ENCODE measurements at places on chromosomes 11 and 22.

GRCh38 chr11:36073411-36074203 lies 129.7 kb downstream of the LDLRAD3 start:
- peak; percentile 86 for DNase-seq

DNA sequence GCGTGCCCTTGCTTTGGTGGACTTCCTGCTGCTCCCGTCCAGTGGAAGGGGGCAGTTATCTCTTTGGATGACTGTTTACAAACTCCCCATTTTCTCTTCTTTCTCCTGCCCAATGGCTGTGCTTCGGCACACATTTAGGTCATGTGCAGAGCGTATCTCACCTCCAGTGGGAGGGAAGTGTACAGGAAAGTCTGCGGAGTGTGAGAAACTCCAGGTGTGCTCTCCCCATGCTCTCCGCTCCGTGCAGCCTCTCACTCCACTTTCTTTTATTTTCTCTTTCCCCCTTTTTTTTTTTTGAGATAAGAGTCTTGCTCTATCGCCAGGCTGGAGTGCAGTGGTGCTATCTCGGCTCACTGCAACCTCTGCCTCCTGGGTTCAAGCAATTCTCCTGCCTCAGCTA lies 11.9 kb upstream of the TEF start:
- no peak for DNase-seq

DNA sequence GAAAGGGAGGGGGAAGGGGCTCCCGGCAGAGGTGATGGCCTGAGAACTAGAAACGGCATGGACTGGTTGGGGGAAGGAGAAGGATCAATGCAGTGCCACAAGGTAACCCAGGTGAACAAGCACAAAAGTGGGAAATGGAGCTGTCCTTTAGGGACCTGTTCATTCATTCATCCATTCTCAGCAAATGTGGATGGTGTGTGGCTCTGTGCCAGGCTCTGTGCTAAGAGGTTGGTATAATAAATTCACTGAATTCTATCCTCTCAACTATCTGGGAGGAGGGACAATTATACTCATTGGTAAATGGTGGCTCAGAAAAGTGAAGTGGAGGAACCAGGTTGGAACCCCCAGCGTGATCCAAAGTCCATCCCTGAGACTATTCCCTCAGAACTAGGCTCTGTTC lies 18.6 kb upstream of the ARAP1 start:
- DNase-seq, result no peak

DNA sequence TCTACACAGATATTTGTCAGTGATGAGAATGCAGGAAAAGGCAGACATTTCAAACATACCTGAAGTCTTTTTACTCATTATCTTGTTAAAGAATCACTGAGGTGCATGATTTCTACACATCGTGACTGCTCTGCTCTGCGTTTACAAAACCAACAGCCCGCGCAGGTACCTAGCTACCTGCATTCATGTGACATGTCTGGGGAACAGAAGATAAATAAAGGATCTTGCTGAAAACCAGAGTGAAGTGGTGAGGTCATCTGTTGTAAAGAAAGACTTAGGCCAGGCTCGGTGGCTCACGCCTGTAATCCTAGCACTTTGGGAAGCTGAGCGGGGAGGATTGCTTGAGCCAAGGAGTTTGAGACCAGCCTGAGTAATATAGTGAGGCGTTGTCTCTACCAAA lies 15.7 kb downstream of the ASPHD2 start:
- DNase-seq, result no peak

- DNase-seq, result no peak
Measured at GRCh38 chr11:122754553-122755322, 83.6 kb upstream of the CRTAM start.

GRCh38 chr11:127651888-127652221 lies 651.3 kb upstream of the KIRREL3 start:
- DNase-seq, result no peak

- DNase-seq, result no peak
Measured at GRCh38 chr11:132037956-132038355, 667.5 kb downstream of the NTM start.

DNA sequence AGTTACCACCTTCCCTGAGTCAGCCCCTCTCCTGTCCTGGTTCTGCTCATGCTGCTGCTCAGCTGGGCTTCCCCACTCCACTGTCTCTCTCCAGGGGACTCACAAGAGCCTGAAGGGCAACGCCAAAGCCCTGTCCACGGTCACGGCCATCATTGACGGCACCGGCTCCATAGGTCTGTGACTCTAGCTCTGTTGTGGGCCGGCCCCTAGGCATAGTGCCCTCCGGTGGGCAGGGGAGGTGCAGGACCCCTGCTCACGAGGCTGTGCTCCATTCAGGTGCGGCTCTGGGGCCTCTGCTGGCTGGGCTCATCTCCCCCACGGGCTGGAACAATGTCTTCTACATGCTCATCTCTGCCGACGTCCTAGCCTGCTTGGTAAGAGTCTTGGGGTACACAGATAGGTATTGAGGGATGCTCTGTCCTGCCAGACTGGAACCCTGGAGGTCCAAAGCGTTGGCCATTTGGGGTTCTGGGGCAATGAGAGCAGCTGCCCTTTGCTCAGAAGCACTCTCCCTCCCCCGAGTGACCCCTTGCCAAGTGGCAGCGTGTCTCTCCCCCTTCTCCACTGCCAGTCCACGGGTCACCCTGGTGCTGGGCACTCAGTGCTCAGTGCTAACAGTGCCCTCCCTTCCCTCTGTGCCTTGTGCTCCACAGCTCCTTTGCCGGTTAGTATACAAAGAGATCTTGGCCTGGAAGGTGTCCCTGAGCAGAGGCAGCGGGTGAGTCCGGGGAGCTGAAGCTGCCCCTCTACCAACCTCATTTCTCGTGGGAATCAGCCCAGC lies 22.4 kb downstream of the SLC37A2 start:
- DNase-seq, result no peak

DNA sequence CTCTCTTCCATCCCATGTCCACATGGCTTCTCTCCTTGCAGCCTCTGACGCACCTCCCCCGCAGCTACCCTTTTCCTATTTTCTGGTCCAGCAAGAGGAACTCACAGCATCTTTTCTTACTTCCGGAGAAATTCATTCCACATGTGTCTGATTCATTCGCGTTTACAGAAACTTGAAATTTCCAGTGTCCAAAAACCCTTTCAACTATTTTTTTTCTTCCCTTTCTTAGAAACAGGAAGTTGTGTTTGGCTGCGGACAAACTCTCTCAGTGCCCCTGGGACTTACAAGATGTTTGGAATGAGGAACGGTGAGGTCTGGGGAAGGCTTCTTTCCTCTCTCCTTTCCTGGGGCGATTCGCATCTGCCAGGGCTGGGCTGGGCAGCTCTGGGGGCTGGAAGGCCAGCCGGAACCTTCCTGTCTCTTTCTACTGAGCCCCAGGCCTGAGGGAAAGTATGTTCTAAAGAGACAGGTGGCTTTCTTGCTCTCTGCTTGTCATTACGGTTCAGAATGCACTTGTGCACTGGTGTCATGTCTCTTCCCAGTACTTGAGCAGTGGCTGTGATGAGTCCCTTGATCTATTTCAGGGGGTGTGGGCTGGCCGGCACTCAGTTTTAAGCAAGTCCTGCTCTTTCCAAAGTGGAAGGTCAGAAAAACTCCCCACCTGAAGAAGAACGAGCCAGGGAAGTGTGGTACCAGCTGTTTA lies 27.5 kb downstream of the ADAMTS8 start:
- DNase-seq, result no peak

GRCh38 chr11:66478729-66479393 lies 1.4 kb upstream of the DPP3 start:
- DNase-seq, result no peak

- no peak for DNase-seq
Measured at GRCh38 chr11:12542186-12542935, 131.9 kb upstream of the TEAD1 start.

- no peak for DNase-seq
Measured at GRCh38 chr22:33699176-33699575, 221.1 kb downstream of the LARGE1 start.

DNA sequence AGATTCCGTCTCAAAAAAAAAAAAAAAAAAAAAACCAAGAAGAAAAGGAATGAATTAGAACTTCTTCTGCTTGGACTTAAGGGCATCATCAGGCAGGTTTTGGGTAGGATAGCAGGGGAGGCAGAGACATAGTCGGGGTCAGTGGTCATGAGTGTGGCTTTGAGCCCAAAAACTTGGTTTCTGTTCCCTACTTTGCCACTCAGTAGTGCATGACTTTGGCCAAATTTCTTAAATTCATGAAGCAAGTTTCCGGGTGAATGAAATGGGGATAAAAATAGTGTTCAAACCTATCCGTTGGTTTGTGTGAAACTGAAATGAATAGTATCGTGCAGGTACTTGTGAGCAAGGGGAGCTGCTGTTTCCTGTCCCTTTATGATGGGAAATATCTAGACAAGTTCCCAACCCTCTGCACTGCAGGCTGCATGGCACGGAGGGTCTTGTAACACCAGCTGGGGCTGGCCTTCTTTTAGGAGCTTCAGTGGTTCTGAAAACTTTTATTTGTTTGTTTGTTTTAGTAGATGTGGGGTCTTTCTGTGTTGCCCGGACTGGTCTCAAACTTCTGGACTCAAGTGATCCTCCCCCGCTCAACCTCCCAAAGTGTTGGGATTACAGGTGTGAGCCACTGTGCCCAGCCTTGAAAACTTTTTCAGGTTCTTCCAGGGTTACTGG lies 18.4 kb downstream of the NEAT1 start:
- DNase-seq, result no peak

DNA sequence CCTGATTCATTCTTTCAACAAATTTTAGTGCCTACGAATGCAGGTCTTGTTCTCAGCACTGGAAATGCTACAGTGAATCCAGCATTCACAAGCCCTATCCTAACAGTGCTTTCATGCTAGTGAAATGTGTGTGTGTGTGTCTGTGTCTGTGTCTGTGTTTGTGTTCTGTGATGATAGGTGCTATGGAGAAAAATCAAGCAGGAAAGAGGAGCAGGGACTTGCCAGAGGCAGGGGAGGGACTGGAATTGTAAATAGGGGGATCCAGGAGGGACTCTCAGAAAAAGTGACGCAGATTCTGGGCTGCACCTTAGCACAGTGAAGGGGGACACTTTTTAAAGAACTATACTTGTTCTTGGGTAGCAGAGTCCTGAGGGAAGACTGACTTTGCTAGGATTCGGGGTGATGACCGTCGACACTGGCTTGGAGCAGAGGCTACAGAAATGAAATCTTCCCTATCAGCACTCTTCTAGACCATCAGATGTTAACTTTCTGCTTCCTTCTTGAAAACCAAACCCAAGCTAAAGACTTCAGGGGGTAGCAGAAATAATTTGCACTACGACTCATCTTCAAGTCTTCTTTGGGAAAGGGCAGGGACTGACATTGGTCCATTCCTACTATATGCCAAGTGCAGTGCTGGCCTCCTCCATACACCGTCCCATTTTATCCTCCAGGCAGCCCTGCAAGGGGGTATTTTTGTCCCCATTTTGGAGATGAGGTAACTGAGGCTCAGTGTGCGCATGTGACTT lies 39.3 kb upstream of the PTPRJ start:
- DNase-seq, result no peak

GRCh38 chr11:60942219-60942618 lies 9.8 kb downstream of the SLC15A3 start:
- no peak for DNase-seq

DNA sequence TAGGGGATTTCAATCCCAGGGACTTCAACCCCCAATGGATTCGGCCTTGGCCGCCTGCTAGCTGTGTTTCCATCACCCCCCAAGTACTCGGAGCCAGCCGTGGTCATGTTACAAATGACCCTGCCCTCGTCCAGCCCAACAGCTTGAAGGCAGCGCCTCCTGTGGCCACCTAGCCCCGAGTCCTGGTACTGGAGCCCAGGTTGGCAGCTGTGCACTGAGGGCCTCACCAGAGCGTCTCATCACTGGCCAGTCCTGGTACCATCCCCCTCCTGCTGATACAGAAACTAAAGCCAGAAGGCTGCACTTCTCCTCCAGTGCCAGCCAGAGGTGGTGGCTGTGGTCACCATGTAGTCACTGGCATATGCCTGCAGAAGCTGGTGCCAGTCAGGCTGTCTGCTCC lies 44.9 kb upstream of the FADD start:
- no peak for DNase-seq

- no peak for DNase-seq
Measured at GRCh38 chr22:43447380-43447779, 35.6 kb downstream of the MPPED1 start.

DNA sequence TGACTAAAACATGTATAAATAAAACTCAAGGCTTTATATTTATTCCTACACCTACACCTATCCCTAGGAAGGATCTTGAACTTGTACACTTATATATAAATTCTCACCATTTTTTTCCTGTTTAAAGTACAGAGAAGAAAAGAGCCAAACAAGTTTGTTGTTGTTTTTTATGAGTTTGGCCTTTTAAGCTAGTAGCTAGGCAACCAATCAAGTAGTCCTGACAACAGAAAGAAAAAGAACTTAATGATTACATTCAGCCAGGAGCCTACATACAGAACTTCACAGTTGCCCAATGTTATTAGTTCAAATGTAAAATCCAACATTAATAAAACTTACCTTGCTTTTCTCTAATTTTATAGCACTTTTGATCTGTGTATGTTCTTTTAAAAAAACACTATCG lies 316.2 kb downstream of the SOX6 start:
- DNase-seq, result no peak

GRCh38 chr11:112627588-112628045 lies 333.6 kb upstream of the NCAM1 start:
- no peak for DNase-seq

DNA sequence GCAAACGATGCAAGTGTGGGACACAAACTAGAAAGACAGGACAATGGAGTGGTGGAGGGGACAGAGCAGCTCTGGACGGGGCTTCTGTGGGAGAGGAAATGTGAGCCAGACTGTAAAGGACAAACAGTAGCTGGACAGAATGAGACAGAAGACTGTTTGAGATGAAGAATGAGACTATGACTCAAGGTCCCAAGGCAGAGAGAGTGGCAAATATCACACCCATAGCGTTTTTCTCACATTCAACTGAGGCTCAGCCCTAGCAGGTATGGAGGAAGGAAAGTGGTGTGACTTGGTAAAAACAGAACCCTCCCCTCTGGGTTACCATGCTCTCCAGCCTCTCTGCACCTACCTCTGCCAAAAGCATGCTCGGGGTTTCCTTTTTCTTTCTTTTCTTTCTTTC lies 96.5 kb downstream of the RPL27A start:
- no peak for DNase-seq

GRCh38 chr11:40227730-40228129 lies 1231.7 kb downstream of the LRRC4C start:
- no peak for DNase-seq

- peak; percentile 59 for DNase-seq
Measured at GRCh38 chr11:18772211-18772610, 19.4 kb downstream of the PTPN5 start.

DNA sequence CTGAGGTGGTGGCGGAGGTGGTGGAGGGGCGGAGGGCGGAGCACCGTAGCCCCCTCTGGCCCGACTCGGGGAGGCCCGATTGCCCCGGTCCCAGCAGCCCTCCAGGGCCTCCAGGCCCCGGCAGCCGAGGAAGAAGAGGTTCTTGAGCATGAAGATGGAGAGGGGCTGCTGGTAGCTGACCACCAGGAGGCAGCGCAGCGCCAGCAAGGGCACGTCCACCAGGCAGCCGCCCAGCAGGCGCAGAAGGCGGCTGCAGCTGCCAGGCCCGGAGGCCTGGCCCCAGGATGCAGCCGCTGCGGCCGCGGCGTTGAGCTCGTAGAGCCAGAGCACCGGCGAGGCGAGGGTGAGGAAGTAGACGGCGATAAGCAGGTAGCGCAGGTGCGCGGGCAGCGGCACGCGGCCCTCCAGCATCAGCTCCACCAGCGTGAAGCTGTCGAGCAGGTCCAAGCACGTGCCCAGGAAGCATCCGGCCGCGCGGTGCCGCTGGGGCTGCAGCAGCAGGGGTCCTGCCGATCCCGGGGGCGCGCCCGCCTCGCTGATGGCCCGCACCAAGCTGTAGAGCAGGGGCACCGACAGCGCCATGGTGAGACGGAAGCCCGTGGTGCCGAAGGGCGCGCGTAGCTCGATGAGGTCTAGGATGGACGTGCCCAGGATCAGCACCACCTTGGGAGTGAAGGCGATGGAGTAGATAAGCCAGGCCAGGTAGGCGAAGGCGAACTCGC lies 1.5 kb downstream of the TMEM121B start:
- DNase-seq, result no peak

Data from Ammon's horn (tissue), 1 donor.